Fibroblast of skin of right quadriceps (primary cell): ENCODE measurements at places on chromosomes 6 and 20.
A peak's percentile ranks its signal among the peaks of the same experiment; 100 is the strongest.

- no peak for DNase-seq
Measured at GRCh38 chr6:42030585-42031506, 19.5 kb upstream of the TAF8 start.

- no peak for DNase-seq
Measured at GRCh38 chr6:3962291-3963280, 113.4 kb downstream of the FAM50B start.

- DNase-seq, result no peak
Measured at GRCh38 chr20:56237335-56237734, 11.2 kb upstream of the MC3R start.

- DNase-seq, result no peak
Measured at GRCh38 chr6:46901882-46902314, 19.8 kb downstream of the ADGRF5 start.

DNA sequence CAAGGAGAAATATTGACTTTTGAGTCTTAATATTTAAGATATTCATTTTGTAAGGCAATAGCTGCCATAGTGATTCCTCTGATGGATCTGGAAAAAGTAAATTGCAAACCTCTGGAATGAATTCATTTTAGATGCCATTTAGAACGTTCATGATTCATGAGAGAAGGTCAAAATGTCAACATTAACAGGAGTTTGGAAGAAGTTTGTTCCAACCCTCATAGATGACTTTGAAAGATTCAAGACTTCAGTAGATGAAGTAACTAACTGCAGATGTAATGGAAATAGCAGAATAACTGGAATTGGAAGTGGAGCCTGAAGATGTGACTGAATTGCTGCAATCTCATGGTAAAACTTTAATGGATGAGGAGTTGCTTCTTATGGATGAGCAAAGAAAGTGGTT is 100.9 kb upstream of the CCN2 start:
- peak; percentile 38 for DNase-seq

DNA sequence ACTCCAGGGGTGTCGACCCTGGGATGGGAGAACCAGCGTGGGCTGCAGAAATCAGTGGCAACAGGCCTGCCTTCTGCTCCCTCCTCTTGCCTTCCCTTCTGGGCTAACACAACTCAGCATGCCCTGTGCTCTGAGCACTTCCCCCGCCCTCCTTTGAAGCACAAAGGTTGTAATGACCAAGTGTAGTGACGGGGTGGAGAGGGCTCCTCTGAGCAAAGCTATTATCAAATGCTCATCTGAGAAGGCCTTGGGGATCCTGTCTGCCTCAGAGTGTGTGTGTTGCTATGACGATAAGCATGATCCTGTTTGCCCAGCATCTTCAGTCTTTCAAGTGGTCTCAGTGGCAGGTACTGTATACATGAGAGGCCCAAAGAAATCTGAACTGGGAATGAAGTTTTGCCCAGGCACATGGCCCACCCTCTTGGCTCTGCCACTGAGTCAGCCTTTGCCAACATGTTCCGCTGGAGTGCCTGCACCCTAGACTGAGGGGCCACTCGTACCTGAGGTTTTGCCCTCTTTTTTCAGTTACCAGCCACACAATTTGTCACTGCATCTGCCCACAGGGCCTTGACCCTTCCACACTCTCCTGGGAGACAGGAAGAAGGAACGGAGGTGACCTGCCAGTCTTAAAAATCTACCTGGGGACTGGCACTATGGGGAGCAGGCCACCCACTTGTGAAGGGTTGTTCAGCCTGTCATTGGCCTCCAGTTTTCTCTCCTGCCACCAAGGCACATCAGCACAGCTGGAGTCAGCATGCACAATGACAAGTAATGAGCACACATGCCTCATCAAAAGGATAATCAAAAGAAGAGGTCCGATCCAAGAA is 74.5 kb downstream of the GFOD1 start:
- no peak for DNase-seq

- DNase-seq, result peak; percentile 83
Measured at GRCh38 chr6:28141500-28142329, at the start of gene ZKSCAN8. Gene ZKSCAN8, plus strand, starts transcription at chr6:28141883. Its CDS starts 6,525 bp downstream, at chr6:28148408.
